ENCODE measurements at places on chromosomes 7 and 10. TPM values are rescaled to one million over a fixed set of nuclear protein-coding genes. Genes with fewer than 3 reads are reported as not detected.

- DNase-seq: no peak
Observed at GRCh38 chr10:110372656-110373055, 67.9 kb upstream of the SMNDC1 start.

- DNase-seq: no peak
Observed at GRCh38 chr10:60238759-60239100, 150.9 kb downstream of the ANK3 start.

Gene FAM25G
- total RNA-seq: not detected

Gene PLCE1
- total RNA-seq: 0.04 TPM
